Renal pelvis (tissue), 12 donors: ENCODE measurements at places on chromosomes 11 and 22. TPM values are rescaled to one million over a fixed set of nuclear protein-coding genes. Genes with fewer than 3 reads are reported as not detected.

Gene LINC01488
- polyA plus RNA-seq = not detected

Gene LSP1
- polyA plus RNA-seq = 6.4 TPM

Gene HSPB2
- 3.3 TPM for polyA plus RNA-seq

Gene CNGA4
- 0.44 TPM for polyA plus RNA-seq

Gene PRCP
- 216 TPM for polyA plus RNA-seq

Gene SUSD2
- 16.8 TPM for polyA plus RNA-seq

Gene KCTD14
- polyA plus RNA-seq = 16.0 TPM

Gene NPAS4
- 0.13 TPM for polyA plus RNA-seq

Gene MAPK8IP1
- 9.6 TPM for polyA plus RNA-seq

Gene OR52H1
- not detected for polyA plus RNA-seq

Gene MS4A1
- polyA plus RNA-seq = not detected

Gene SYCE3
- 0.58 TPM for polyA plus RNA-seq

Gene ASCL2
- polyA plus RNA-seq = 3.1 TPM

Gene OSBP2
- polyA plus RNA-seq = 5.9 TPM

Gene SMDT1
- polyA plus RNA-seq = 102 TPM
